ENCODE measurements at places on chromosomes 4 and X.

DNA sequence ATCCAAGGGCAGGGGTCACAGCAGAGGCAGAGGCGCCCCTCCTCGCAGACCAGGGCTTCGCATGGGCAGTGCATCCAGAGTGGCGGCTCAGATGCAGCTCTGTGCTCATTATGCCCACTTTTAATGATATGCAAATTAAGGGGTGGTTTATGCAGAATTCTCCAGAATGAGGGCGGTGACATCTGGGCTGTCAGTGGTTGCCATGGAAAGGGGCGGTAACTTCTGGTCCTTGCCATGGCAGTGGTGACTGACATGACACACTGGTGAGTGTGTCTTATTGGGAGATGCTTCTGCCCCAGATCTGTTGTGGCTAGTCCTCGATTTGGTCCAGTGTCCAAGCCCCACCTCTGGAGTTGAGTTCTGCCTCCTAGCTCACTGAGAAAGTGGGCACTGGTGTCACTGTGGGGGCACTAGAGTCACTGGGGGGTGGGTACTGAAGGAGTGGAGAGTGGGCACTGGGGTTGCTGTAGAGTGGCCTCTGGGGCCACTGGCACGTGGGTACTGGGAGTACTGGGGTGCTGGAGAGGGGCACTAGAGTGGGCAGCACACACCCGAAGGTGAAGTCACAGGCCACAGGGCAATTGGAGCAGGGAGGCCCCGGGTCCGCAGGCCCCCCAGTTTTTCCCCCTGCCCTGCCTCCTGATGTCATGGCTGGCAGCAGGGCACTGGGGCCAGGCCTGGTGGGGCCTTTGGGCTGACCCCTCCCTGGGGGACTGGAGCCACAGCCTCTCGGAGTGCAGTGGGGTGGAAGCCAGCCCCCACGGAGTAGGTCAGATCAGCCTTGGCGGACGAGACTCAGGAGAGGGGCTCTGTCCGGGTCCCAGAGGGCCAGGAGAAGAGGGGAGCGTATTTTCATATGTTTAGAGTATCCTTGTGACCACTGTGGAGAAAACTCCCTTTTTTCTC is 98.6 kb upstream of the NKX1-1 start:
- DNase-seq, result no peak

- no peak for DNase-seq
Observed at GRCh38 chr4:87251106-87251505, 30.7 kb upstream of the KLHL8 start.

- DNase-seq, result no peak
Observed at GRCh38 chrX:35726176-35726575, 72.0 kb upstream of the MAGEB16 start.

DNA sequence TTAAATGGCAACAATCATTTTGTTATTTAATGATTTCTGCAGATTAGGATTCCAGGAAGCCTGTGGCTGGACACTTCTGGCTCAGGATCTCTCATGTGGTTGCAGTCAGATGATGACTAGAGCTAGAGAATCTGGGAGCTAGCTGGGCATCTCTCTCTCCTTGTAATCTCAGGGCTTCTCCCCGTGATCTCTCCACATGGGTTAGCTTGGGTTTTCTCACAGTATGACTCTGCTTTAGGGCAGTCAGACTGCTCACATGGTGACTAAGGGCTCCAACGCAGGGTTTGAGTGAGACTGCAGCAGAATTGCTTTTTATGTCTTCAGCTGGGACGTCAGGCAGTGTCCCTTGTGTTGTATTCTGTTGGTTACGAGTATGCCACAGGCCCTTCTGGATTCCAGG is 361.4 kb downstream of the CBLL2 start:
- peak; percentile 10 for DNase-seq

GRCh38 chr4:11910812-11911211 is 482.1 kb upstream of the HS3ST1 start:
- DNase-seq, result no peak

DNA sequence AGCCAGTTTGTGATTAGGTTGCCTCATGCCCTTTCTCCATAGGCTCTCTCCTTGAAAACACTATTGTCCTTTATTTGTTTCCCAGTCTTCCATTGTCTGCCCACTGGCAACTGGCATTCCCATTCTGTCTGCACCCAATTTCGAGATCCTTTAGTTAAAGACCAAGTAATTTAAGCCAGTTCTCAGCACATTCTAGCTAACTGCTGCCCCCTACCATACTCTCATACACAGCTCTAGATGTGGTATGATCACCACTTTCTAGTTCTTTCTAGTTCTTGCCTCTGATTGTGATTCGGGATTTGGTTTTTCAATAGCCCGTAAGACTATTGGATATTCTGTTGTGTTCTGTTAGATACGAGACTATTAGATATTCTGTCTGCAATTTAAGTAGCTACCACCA is 135.8 kb upstream of the TRPC5 start:
- no peak for DNase-seq

DNA sequence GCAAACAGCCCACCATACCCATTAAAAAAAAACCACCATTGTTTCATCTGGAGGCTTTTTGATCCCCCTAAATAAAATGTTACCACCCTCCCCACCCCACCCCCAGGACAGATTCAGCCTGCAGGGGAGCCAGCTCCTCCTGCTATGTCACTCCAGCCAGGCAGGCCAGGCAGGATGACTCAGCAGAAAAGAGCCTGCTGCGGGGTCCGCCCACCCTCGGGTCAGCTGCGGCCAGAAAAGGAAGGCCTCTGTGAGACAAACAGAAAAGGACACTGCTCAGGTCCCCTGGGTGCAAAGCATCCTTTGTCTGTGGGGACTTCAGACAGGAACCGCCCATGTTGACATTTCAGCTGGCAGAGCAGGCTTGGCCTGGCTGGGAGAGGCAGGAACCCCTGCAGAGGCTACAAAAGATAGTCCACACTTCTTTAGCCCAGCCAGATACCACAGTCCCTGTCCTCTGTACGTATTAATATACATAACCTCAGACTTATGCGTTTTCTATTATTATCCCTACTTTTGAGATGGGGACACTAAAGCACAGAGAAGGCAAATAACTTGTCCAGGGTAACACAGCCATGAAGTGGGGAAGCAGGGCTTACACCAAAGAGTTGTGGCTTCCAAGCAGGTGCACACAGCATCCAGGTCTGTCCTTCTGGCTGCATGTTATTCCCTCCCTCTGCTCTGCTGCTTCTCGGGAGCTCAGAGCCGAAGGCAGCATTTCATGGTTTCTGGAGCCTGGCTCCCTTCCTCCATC is 147.7 kb downstream of the CPEB2 start:
- peak; percentile 46 for DNase-seq

GRCh38 chr4:145217349-145217748 is 37.0 kb upstream of the OTUD4 start:
- DNase-seq, result no peak

- DNase-seq, result no peak
Observed at GRCh38 chr4:150518559-150518958, 63.4 kb upstream of the MAB21L2 start.

DNA sequence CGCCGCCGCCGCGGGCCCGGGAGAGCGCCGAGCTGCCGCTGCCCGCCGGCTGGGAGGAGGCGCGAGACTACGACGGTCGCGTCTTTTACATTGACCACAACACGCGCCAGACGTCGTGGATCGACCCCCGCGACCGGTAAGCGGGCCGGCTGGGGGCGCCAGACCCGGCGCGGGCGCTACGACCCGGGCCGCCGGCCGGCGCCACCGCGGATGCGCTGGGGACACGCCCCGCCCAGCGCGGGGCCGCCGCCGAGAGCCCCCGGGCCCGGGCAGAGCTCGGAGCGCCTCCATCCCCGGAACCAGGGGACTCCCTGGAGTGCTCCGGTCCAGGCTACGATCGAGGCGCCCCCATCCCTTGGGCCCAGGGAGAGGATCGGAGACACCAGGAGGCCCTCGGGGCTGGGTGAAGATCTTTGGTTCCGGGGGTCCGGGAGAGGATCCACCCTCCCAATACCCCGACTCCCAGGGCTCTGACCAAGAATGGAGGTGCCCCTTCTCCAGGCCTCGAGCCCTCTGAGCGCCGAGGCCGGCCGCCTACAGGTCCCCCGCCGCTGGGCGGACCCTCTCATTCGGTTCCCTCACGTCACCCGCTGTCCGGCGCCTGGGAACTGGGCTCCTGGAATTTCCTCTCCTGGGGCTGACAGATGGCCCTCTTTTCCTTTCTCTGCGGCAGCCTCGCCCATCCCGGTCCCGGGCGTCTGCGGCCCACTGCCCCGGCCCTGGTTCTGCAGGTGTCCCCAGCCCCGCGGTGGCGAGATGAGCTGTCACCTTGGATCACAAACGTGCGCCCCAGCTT is 48.8 kb downstream of the CLDN34 start:
- no peak for DNase-seq

- no peak for DNase-seq
Observed at GRCh38 chr4:141885112-141885511, 248.7 kb downstream of the IL15 start.

DNA sequence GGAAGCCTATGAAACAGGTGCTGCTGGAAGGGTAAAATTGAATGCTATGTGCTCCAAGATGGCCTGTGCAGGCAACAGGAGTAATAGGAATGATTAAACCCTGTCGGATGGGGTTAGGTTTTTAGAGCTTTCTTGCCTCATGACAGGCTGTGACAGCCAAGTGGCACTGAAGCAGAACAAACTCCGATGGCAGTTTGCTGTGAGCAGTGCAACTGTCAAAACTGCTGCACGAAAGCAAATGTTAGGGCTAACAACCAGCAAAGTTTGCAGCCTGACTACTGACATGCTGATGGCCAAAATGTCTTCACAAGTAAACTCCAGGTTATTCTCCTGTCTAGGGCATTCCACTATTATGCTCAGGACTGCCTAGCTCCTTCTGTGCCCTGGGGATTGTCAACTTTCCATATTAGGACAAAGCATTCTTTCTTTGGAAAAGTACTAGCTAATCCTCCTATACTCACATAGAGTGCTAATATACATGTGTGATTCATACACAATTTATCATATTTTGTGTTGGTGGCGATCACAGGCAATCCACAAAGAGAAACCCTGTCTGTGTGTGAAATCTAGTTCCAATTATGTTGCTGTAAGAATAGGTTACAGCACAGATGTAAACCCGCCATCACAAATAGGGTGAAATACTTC is 486.6 kb upstream of the TENM3 start:
- no peak for DNase-seq

- no peak for DNase-seq
Observed at GRCh38 chrX:150044556-150044955, 106.3 kb upstream of the EOLA2 start.
